Esophagus squamous epithelium (tissue), 5 donors: ENCODE measurements at places on chromosomes 2 and 18.

GRCh38 chr2:130972410-130972809 lies 120.8 kb downstream of the FAM168B start:
- DNase-seq: no peak

DNA sequence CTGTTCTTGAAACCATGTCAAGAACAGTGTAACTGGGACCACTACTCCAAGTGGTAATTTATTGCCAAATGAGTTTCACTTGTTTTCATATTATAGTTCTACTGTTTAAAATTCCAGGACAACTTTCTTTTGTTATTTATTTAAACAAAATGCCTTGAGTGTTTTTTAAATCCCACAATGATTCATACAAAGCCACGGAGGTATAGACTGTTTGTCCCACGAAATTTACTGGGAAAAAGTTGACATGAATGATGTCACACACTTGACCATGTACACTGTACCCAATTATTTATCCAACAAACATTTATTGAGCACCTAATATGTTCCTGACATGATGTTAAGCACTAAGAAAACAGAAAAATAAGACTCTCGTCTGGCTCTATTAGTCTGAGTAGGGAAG lies 243.9 kb upstream of the SIX2 start:
- DNase-seq: no peak

GRCh38 chr2:109417701-109418335 lies 195.9 kb downstream of the SEPTIN10 start:
- DNase-seq: no peak

- no peak for DNase-seq
Observed at GRCh38 chr18:3675446-3675845, 225.5 kb downstream of the TGIF1 start.

DNA sequence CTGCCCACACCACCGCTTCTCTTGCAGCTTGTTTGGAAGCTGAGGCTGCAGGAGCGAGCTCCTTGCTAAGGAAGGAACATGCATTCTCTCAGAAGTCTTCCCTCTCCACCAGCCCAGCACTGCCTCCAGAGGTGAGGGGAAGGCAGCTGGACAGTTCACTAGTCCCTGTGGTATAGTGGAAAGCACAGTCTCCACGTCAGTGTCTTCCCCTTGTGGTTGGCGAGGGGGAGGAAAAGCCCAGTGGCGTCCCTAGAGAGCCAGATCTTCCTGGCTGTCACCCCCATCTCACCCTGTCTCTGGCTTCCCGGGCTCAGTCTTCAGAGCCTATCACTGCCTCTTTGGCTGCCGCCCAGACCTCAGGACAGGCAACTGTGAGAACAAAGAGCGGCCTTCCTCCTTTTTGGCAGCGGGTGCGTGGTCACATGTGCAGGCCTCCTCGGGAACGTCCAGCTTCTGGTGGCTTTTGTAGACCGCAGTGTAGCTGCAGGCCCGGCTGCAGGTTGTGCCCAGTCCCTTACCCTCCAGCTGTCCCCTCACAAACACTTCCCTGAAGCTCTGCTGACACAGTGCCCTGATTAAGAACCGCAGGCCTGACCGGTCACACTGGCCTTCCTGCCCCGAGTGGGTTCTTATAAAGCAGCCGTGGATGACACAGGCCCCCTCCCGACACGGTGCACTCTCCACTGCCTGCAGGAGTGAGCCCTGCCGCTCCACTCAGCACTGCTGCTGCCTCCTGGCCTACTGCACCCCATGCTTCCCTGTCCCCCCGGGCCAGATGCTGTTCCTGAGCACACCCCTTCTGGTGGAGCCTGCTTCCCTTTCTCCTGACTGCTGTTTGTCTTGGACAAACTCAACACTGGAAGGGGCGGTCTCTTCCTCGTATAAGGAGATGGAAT lies 90.9 kb downstream of the RNF144A start:
- no peak for DNase-seq

DNA sequence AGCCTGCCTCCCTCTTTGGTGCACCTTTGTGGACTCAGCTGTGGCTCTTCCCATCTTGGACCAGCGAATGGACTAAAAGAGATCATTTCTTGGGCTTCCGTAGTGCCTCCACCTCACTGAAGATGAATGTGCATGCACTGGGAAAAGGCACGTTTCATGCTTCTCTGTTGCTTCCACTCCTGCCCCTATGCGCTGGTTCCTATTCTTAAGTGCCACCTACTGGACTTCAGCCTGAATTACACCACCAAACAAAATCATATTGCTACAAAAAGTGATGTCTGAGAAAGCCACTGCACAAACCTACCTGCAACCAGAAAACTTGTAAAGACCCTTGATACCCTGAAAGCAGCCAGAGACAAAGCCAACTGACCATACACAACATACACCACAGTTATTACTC lies 695.6 kb downstream of the TSN start:
- DNase-seq: no peak

DNA sequence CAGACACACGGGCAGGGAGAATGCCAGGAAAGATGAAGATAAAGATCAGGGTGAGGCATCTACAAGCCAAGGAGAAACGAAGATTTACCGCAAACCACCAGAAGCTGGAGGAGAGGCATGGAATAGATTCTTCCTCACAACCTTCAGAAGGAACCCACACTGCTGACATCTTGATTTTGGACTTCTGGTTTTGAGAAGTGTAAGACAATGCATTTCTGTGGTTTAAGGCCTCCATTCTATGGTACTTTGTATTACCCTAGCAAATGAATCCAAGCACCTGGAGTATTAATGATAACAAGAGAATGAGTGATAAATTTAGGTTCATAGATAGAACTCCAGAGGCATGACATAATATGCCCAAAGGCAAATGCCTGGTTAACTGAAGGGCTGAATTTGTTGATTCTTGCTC lies 11.8 kb upstream of the FN1 start:
- DNase-seq: no peak

- no peak for DNase-seq
Observed at GRCh38 chr18:32906506-32907310, 133.9 kb upstream of the KLHL14 start.

- no peak for DNase-seq
Observed at GRCh38 chr2:144099340-144099739, 420.6 kb downstream of the ZEB2 start.

DNA sequence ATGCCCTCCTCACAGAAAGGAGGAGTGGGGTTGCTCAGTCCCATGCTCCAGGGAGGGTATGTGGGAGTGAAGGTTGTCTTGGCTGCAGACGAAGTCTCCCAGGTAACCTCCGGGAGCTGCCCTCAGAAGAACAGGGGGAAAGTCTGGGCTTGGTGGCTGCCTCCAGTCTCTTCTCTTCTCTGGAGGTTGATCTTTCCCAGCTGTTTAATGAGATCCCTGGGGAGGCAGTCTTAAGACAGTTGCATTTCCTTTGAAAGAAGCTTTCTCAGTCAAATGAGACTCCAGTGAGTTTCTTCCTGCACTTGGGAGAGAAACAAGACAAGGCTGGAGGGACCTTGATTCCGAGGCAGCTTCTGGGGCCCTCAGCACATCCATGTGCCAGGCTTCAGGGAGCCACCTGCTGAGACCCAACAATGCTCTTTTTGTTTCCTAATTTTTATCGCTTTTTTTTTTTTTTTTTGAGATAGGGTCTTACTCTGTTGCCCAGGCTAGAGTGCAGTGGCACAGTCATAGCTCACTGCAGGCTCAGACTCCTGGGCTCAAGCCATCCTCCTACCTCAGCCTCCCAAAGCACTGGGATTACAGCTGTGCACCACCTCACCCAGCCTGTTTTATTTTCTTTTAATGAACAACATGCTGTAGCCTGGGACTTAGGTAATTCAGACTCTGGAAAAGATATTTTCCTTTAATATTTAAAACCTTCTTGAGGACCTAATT lies 71.7 kb upstream of the TPO start:
- no peak for DNase-seq

- DNase-seq: no peak
Observed at GRCh38 chr2:203669820-203670219, 36.6 kb upstream of the CD28 start.

- DNase-seq: no peak
Observed at GRCh38 chr2:113034016-113034415, 18.7 kb downstream of the IL36B start.

DNA sequence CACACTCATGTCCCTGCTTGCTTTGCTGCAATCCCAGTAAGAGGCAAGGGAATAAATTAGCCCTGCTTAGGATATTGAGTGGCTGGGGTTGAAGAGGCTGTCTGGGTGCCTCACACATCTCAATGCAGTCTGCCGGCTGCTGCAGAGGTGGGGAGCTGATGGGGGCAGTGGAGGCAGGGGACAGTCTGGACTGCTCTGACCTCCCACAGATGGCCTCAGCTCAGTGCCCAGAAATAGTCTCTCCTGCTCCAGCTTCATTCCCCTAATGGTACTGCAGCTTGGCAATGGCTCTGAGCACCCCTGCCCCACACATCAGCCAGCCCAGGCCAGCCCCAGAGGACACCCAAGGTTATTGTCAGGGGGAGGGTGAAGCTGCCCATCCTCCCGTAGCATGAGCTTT lies 21.5 kb upstream of the TNS1 start:
- DNase-seq: no peak

- no peak for DNase-seq
Observed at GRCh38 chr18:54263904-54264336, 5.4 kb upstream of the POLI start.

- no peak for DNase-seq
Observed at GRCh38 chr2:203697190-203697589, 9.2 kb upstream of the CD28 start.

DNA sequence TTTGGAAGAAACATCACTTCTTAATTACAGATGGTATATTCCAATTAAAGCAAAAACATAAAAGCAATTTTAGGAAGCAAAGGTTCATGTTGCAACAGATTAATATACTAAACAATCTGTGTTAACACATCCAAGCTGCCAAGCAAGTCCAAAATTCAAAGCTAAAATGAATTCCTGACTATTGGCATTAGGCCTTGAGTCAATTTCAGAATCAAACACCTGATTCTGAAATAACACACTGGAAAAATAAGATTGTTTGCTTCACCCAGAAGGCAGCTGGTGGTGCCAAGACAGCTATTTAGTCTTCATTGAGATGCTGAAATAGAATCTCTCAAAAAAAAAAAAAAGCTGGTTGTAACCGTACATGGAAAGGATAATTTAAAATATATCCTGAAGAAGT lies 465.6 kb downstream of the SOCS6 start:
- no peak for DNase-seq

- DNase-seq: no peak
Observed at GRCh38 chr2:151669585-151670081, 64.6 kb downstream of the NEB start.

DNA sequence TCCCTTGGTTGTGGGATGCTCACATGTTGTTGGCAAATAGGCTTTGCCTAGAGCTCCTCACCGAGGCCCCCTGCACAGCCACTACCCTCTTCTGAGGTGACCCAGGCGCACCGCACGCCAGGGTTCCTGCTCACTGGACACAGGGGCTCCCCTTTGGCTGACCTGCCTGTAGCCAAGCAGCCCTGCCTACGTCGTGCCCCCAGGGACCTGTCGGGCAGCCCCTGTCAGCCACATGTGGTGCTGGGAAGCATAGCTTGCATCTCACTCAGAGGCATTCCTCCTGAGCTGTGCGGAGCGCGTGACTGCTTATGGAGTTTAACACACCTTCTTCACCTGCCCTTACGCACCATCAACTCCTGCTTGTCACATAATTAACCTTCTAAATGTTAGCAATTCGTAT lies 116.3 kb downstream of the ZNF236 start:
- no peak for DNase-seq

DNA sequence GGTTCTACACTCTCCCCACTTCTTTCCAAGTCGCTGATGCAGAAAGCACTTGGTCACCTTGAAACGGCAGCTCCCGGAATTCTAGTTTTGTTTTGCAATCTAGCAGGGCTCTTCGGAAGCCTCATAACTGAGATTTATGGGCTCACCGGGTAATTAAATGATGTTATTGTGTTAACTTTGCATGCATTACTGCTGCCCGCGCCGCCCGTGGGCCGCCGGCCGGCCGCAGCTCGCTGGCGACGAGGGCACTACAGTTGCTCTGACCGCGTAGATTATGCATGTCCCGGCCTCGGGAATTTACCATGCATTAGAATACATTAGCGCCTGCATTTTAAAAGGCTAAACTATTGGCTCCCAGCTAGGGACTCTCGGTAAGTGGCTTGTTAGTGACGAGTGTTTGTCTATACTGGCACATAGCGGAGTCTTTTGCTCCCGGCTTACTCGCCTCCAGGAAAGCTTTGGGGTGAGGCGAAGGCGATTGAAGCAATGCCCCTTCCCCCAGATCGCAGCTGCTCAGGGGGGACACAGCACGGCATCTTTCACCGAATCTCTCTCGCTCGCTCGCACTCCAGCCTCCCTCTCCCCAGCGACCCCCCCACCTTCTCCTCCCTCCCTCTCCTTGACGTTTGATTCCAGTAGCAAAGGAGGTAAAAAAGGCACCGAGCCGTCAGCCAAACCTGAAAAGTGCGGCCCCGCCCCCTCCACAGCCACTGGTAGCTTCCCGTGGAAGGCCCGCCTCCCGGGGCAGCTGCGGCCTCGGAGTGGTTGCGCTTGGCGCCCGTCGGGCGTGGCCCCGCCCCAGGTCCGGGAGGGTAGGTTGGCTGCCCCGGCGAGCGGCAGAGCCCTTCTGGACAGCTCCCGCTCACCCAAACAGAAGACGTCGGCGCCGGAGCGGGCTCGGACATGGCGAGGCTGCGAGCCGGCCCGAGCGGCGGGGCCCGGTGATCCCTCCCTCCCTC lies at the start of gene ONECUT2:
TSS of gene ONECUT2 (plus strand) at position 839 of the 959 bp plus-strand sequence. CDS start 343 bp downstream, outside the sequence.
- peak; percentile 11 for DNase-seq

- DNase-seq: no peak
Observed at GRCh38 chr18:38256366-38256765, 690.8 kb upstream of the CELF4 start.

DNA sequence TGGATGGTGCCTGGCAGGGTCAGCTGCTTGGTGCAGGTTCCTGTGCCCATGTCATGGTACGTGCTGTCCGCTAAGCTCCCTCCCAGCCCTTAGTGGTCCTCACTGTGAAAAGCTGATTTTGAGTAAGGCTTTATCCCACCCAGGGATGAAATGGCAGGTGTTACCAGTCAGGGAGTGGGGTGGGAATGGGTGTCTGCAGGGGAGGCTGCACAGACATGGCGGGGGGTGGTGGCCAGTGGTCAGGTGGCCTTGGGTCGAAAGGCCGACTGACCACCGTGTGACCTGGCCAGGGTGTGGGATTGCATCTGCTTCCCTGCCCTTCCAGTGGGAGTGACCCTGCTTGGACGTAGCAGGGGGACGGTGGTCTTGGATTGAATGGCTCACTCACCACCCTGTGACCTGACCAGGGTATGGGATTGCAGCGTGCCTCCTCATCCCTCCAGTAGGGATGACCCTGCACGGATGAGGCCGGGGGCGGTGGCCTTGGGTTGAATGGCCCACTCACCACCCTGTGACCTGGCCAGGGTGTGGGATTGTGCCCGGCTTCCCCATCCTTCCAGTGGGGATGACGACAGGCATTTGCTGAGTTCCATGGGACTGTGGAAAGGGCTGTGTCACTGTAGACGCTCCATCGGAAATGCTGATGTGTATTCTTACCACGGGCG lies 29.8 kb downstream of the AGAP1 start:
- no peak for DNase-seq

- DNase-seq: no peak
Observed at GRCh38 chr2:64260093-64260803, 116.0 kb upstream of the PELI1 start.

- DNase-seq: no peak
Observed at GRCh38 chr2:9975328-9975727, 23.8 kb downstream of the GRHL1 start.

GRCh38 chr2:7022492-7023385 lies 105.5 kb downstream of the RNF144A start:
- no peak for DNase-seq

- no peak for DNase-seq
Observed at GRCh38 chr2:146258071-146258470, 1586.8 kb upstream of the ACVR2A start.

- DNase-seq: no peak
Observed at GRCh38 chr2:42601076-42601475, 32.6 kb downstream of the MTA3 start.

- no peak for DNase-seq
Observed at GRCh38 chr2:37858725-37859267, 66.3 kb upstream of the RMDN2 start.
